ENCODE measurements at places on chromosomes 5 and 9. TPM values are rescaled to one million over a fixed set of nuclear protein-coding genes. Genes with fewer than 3 reads are reported as not detected.

The ACSL6 gene
- polyA plus RNA-seq, result 1.7 TPM

The DMRT3 gene
- polyA plus RNA-seq, result 1.6 TPM

DNA sequence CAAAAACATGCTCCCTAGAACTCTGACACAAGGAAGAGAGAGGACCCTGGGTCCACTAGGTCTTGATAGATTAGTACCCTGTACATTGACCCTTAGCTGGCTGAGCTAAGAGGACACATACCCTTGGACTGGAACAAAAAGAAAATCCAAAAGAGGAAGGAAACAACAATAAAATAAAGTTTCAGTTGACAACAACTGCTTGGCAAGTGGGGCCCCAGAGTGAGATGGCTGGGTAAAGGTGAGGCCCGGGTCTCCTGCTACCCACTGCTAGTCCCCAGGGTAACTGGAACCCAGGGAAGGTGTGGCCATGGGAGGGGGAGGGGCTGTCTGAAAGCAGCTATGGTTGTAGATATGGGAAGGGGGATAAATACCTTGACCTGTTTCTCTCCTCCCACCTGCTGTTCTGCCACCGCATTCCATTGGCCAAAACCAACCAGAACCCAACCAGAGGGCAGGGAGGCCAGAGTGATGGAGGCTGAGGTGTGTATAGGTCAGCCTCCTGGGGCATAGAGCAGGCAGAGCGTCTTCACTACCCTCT, 11.7 kb downstream of the TAL2 start:
- no peak for DNase-seq

DNA sequence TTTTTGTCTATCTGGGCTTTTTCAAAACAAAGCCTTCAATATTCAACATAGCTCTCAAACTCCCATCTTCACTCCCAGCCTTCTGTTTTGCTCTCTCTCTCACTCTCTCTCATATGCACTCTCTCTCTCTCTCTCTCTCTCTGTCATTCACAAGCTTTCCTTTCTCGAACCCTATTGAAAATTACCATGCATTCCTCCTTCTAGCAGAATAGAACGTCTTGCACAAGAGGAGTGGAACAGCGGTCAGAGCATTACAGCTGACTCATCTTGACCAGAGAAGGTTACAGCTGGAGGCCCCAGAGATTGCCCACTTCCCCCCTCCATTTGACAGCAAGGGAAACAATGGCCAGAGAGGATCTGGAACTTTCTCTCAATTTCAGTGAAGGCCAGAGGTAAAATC, 51.0 kb upstream of the LIFR start:
- no peak for DNase-seq

GRCh38 chr5:68012429-68012828, 203.1 kb upstream of the PIK3R1 start:
- DNase-seq, result no peak

GRCh38 chr9:137823986-137824771, 53.4 kb upstream of the CACNA1B start:
- DNase-seq, result no peak

GRCh38 chr9:129962889-129963703, 79.9 kb downstream of the FNBP1 start:
- no peak for DNase-seq

DNA sequence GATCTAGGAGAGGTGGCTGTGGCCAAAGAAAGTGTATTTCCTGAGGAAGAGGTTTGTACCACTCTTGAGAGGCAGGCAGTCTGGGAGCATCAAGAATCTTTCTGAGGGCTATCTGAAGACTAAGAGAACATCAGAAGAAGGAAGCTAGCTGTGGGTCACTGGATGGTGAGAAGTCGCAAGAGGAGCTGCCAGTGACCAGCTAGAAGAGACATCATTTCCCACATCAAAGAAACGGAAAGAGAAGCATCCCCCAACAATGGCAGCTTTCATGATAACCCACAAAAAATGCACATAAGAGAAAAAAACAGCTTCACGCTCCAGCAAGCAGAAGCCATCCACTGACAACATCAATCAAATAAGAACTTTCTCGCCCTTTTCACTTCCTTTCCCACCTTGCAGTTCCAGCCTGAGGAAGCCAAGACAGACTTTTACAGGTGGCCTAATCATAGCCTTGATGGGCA, 25.0 kb upstream of the CEP78 start:
- no peak for DNase-seq

DNA sequence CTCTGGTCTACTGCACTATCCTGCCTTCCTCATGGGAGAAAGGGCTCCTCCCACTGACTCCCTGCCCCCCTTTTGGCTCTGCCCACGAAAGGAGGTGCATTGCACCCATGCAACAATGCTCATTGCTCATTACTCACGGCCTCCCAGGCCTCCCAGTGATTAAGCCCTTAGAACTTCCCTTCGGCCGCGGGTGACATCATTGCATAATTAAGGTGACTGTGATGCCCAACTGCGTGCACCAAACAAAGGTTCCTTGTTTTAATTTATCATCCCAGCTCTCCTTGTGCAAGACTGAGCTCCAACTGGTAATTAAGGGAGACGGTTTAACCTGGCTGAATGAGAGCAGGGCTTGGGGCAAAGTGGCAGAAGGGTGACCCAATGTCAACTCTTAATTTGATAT, 180.4 kb downstream of the GAS1 start:
- DNase-seq, result no peak
